ENCODE measurements at places on chromosomes 1 and 21.

DNA sequence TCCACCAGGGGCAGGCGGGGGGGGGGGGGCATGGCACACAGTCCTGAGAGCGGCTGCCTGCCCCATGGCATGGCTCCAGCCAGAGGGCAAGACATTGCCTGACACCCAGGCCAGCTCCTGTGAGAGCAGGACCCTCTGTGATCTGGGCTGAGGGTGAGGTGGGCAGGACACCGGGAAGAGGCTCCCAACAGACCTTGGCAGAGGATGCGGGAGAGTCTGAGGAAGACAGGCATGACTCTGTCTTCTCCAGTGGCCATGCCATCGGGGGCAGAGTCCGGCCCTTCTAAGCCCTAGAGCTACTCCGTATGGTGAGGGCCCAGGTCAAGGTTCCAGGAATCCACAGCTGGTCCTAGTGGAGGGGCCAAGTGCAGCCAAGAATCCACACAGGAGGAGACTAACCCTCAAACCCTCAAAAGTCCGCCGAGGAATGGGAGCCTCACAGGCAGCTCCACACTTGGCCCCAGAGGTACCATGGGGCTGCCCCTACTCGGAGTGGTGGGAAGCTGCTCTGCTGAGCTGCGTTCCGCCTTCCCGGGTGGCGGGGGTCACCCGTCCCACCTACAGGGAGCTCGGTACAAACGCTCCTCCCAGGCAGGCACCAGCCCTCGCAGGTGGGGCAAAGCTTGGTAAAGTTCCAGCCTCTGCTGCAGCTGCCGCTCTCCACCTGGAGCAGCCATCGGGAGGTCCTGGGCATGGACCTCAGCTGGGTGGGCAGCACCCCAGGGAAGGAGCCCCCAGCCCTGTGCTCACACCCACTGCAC is 6.5 kb downstream of the ACTRT2 start:
- DNase-seq = no peak

DNA sequence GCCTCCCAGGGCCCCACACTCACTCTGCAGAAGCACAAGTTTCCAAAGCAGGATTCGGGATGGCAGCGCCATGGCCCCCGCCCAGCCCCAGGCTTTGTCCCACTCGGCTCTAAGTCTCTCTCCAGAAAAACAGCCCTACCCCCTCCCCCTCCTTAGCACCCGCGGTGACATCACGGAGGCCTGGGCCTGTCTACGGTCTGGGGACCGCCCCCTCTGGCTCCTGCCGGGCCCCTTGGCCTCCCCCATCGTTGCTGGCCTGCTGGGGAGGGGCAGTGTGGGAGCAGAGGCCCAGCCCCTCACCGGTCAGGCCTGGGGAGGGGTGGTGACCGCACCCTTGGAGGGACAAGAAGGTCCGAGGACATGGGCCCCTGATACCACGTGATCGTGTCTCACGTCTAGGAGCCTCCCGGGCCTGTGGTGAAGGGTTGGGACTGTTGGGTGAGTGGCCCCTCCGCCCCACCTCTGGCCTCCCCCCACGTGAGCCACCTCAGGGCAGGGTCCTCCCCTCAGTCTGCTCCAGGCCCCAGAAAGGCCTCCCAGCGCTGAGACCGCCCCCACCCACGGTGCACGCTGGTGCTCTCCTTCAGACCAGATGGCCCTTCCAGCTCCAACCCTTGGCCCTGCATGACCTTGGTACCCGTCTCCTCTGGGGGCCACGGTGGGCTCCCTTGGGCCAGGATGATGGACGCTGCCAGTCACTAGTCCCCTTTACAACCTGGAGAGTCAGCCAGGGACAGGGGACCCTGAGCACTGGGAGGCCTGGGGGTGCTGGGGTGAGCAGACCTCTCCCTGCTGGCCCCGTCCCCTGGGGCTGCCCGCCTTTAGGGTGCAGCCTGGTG is at the start of gene MXRA8:
MXRA8 (minus strand) TSS at position 123 of the 839 bp plus-strand sequence; CDS start at position 72, 51 bp downstream.
- DNase-seq = no peak

DNA sequence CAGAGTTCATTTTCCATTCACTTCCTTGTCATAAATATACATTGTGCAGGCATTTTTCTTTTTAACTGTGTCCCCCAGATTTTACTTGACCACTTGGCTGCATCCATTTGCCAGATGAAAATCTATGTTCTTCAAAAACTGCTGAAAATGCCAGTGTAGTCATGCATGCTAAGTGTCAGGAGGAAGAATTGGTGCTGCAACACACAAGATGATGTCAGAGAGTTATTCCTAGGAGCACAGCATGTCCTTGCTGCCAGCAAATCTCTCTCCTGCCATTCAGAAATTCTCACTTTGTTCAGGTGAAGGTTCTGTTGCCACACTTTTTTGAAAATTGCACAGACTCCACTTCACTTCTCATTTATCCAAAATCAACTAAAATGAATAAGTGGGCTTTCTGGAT is 106.4 kb upstream of the MAGI3 start:
- no peak for DNase-seq

- no peak for DNase-seq
Measured at GRCh38 chr1:40939320-40940059, 40.0 kb upstream of the CTPS1 start.

GRCh38 chr1:237470712-237471338 is 419.9 kb downstream of the ZP4 start:
- no peak for DNase-seq

GRCh38 chr21:33974513-33975468 is 59.2 kb upstream of the ATP5PO start:
- DNase-seq = no peak

DNA sequence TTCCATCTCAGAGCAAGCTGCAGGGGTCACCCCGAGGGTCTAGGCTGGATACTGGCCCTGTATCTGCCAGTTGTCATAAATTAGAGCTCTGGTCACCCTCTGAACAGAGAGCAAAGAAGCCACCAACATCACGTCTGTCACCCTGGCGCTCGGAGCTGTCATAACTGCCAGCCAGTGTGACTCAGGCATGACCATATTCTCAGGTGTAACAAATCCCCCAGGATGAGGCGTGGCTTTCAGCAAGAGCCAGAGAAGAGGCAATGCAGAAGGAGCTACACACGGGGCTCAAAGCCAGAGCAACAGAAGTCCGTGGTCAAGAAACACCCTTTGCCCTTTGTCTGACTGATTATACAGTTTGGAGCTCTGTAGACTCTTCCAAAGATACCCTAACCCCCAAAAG is 40.0 kb downstream of the PRAMEF20 start:
- no peak for DNase-seq
